Fibroblast of mammary gland (primary cell): ENCODE measurements at places on chromosomes 12 and 14.
A peak's percentile ranks its signal among the peaks of the same experiment; 100 is the strongest.

GRCh38 chr14:29928117-29928640 lies 532 bp upstream of the PRKD1 start:
- DNase-seq: no peak

DNA sequence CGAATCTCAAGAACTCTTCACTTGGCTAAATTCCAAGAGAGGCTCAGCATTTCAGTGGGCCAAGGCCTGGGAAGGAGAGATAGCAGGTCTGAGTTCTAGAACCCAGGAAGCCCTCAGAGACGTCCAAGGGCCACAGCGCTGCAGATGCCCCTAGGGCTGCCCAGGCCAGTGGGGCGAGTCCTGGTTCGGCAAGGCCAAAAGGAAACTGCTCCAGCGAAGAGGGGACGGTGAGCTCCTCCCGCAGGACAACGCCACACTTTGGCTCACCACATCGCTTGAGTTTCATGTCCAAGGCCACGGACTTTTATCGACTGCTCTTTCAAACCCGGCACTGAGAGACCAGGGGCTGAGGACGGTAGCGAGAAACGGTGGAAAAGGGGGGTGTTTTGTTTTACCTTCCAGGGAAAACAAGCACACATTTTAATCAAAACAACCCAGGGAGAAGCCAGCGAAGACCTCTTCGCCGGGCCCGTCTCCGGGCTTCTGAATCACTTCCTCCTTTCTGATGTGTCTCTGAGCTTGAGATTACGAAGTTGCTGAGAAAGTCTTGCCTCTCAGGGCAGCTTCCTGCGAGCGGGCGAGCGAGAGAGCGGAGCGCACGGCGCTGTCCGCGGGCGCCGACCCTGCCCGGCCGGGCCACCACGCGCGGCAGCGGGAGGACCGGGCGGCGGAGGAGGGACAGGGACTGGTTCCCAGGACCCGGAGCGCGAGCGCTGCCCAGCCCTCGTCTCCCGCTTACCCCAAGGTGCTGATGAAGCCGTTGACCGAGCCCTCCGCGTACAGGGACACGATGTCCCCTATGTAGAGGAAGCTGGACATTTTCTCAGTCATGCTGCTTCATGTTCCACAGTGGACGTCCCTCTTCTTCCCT lies 808 bp downstream of the ITPR2 start:
- DNase-seq: peak; percentile 79

DNA sequence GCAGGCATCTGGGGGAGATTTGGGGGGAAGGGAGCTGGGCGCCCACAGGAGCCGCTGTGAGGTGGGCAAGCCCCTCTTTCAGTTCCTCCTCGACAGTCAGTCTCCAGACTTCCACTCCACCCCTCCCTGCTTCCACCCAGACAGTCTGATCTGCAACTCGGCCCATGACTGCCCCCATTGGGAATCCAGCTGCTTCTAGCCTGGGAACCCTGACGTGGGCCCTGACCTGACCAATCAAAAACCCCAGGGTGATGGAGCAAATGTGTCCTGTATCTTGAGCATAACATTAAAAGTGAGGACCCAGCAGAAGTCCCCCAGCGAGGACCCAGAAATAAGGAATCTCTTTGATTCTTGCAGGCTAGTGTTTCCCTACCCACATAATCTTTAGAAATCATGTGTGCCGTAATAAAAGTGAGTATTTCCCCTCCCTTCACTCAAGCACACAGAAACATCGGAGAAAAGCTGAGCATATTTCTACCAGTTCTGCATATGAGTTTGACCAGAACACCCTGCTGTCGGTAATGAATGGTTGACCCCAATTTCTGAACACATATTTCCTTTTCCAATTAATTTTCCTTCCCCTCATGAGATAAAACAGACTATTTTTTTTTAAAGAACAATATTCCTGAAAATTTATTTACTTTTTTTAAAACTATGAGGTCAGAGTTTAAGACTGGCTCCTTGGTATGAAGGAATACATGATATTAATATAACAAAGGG lies 6.4 kb downstream of the SSH1 start:
- peak; percentile 89 for DNase-seq

DNA sequence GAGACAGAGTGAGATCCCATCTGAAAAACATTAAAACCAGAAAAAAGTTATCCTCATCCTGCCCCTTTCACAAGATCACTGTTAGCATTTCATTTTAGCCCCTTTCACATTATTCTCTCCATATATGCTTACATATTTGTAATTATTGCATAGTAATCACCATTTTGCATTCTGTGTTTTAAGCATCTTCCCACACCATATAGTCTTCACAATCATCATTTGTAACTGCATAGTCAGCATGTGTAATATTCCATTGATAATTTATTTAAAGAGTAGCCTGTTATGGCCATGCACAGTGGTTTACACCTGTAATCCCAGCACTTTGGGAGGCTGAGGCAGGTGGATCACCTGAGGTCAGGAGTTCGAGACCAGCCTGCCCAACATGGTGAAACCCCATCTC lies 11.8 kb downstream of the PAPLN start:
- DNase-seq: no peak

GRCh38 chr12:113196990-113197389 lies 11.5 kb downstream of the RITA1 start:
- DNase-seq: peak; percentile 86

DNA sequence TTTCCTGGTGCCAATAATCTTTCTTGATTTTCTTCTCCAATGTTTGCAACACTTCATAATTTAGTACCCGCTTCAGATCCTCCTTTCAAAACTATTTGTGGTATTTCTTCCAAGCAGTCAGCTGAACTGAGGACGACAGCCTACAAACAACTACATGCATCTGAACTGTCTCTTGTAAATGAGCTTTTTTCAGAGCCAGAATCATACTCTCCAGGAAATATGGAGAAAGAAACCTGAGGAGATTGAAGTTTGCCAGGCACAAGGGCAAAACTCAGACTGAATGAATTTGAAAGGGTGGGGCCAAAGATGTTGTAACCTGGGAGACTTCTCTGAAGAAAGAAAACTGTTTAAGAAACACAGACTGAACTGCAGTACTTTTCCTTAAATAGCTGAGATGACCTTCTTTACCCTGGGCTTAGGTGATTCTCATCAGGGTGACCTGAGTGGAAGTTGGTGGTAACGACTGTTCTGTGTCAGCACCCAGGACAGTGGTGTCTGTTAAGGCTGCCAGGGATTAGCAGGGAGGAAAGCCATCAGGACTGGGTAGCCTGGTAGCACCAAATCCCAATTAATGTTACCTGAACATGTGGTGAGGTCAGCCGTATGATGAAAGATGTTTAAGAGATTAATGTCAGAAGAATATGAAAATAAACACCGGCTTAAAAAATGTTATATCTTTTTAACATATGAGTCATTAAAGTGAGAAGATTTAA lies 95.0 kb downstream of the TGFB3 start:
- DNase-seq: peak; percentile 51

- DNase-seq: peak; percentile 97
Measured at GRCh38 chr14:69921052-69921451, 41.8 kb downstream of the SMOC1 start.

DNA sequence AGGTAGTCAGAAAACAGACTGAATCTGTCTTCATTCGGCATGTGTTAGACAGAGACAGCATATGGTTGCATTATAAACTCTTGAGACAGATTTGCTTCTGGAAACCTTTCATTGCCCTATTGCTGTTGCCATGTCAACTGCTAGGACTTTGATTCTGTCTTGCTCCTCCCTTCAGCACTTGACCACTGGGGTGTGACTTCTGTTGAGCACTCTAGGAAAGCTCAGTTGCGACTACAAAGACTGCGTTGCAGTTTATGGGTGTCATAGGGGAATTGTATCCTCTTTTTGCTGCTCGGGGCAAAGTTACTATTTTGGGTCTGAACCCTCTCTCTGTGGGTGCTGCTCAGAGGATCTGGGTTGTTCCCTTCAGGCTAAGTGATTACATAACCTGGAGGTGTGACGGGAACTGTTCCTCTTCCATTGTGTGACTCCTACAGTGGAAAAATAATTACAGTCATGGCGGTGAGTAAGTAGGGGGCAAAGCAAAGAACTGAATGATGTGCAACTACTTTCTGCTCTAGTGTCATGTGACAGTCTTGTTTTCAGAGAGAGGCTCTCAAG lies 44.3 kb upstream of the TRIM9 start:
- peak; percentile 5 for DNase-seq

DNA sequence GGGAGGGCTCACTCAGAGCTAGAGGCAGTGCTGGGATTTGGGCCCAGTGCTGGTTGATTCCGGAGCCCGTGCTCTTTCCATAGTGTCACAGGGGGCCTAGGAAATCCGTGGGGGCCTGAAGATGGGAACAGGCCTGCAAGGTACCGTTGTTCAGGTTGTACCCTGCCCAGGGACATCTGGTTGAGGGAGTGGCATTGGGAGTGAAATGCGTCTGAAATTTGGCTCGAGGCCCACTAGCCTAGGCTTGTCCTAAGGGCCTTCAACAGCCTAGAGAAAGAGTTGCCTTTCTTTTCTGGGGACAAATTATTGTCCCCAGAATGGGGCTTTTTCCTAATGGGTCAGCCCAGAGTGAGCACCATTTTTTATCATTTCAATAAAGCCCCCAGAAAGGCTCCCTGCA lies 26.4 kb upstream of the FAM222A start:
- no peak for DNase-seq

DNA sequence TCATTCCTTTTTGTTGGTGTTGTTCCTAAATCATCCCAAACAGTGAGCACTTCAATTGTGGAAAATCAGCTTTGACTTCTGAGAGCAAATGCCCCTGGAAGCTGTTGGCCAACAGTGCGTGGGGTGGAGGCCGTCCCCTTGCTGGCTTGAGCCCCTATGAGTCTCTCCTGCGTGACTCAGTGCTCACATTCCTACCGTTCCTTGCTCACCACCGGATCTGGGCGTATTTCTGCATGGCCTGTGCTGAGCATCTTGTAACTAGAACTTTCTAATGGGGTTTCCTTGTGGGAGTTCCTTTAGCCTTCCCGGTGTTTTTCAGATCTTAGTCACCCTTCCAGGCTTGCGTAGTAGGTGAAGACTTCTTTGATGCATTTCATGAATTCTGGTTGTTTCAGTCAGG lies 14.7 kb downstream of the SERPINA1 start:
- peak; percentile 99 for DNase-seq

- DNase-seq: no peak
Measured at GRCh38 chr14:57038689-57039088, 228.4 kb upstream of the OTX2 start.

DNA sequence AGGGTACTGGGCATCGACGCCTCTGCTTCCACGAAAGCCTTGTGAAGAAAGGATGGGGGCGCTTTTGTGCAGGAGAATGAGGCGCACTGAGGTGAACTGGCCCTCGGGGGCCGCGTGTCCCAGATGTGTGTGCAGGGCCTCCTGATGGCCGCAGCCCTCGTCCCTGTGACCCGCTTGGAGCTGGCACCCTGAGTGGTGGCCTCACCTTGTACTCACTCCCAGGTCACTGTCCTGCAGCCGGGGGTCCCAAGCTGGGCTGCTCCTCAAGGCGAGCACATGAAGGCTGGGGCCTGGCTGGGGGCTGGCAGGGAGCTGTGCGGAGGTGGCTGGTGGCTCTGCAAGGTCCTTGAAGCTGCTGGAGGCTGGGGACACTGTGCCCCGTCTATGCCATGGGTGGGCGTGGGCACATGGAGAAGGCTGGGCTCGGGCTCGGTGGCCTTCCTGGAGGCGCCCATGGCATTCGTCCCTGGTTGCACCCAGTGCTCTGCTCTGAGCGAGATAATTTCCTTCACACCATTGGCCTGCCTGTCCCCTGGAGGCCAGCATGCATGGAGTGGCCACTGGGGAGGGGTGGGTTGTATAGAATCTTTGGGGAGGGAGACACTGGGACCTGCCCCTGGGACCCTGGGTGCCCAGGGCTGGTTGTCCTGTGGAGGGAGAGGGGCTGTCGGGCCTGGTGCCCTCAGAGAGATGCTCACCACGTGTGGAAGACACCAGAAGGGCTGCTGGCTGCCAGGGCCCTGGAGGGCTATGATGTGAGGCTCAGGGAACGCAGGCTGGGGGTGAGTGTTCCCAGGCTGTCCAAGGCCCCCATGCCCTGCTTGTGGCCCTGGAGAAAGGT lies 79.3 kb downstream of the TMEM121 start:
- DNase-seq: no peak

GRCh38 chr12:51777457-51777856 lies 71.1 kb downstream of the FIGNL2 start:
- DNase-seq: no peak

DNA sequence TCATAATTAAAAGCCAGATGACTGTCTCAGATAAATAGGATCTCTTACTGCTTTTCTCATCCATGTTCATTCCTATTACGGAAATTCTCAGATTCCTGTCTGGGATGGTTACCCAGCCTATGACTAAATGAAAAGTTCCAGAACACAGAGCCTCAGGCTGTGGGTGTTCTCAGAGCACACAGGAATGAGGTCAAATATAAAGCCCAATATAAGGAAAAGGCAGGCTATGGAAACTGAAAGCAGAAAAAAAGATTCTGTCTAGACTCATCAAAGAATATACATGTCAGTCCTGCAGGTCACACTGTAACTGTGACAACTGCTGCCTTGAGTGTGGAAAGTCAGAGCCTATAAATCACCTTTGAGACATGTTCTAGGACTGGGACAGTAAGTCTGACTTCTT lies 64.3 kb downstream of the DCAF5 start:
- peak; percentile 63 for DNase-seq

DNA sequence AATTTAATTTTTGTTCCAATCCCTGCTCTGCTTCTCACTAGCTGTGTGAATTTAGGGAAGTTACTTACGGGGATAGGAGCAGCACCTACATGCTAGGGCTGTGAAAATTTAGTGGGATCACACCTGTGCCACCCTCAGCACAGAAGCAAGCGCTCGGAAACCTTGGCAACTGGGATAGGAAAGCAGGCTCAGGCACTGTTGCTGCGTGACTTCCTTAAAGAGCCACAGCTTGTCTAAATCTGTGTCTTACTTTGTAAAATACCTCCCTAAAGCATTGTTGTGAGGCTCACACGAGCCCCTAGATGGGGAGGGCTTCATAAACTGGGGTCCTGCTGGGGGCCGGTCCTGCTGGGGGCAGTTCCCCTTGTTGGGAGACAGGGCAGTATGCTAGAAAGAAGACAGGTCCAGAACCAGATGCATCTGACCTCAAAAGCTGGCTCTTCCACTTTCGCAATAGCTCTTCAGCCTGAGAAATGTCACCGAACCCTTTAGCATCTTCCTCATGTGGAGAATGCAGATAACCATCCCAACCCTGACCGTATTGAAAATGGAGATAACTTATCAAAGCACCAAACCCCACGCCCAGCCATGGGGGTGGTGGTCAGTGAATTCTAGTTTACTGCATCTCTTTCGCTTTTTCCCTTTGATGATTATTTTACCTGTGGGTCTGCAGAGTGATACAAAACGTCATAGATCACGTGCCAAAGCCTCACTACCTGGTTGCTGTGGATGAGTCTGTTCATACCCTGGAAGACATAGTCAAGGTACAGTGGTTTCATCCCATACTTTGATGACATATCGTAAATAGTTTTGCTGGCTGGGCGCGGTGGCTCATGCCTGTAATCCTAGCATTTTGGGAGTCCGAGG lies 54.1 kb downstream of the AK7 start:
- no peak for DNase-seq
